Heart right ventricle (tissue), 16 donors: ENCODE measurements at places on chromosomes 5 and 9.

DNA sequence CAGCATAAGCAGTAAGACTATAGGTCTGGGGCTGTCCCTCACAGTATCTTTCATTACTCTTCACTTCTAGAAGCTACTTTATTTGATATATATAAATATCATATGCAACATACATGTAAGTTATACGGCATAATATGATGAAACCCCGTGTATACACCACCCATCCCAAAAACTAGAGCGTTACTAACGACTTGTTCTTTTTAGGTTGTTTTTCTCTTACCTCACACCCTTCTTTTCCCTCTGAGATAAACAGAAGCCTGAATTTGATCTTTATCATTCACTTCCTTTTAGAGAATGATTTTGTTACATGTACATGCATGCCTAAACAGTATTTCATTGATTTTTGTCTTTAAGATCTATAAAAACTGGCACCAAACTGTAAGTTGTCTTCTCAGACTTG, 3.7 kb downstream of the TRMO start:
- DNase-seq: no peak

GRCh38 chr9:37371565-37372464, 50.7 kb upstream of the GRHPR start:
- no peak for DNase-seq

DNA sequence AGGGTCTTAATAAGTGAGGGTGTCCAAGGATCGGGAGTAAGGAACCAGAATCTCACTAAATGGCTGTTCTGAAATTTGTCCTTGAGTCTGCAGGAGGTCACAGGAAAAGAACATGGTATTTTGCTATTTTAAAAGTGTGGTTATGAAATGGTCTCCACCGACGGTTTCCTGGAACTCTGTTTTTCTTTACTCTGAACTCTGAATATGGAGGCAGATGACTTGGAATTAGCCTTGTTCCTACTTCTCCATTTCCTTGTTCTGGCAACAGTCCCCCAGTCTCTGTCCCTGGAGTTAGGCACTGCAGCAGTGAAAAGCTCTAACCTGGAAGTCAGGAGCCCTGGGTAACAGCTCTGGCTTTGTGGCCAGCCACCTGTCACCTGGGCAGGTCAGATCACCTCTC, 46.6 kb upstream of the C5orf58 start:
- DNase-seq: no peak

DNA sequence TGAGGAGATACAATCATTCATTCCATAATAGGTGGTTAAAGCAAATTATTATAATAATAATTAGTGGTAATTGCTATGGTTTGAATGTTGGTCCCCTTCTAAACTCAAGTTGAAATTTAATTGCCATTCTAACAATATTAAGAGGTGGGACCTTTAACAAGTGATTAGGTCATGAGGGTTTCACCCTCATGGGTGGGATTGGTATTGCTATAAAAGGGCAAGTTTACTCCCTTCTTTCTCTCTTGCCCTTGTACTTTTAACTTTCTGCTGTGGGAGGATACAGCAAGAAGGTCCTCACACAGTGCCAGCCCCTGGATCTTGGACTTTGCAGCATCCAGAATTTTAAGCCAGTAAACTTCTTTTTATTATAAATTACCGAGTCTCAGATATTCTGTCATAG, 101.9 kb upstream of the PARP8 start:
- no peak for DNase-seq

DNA sequence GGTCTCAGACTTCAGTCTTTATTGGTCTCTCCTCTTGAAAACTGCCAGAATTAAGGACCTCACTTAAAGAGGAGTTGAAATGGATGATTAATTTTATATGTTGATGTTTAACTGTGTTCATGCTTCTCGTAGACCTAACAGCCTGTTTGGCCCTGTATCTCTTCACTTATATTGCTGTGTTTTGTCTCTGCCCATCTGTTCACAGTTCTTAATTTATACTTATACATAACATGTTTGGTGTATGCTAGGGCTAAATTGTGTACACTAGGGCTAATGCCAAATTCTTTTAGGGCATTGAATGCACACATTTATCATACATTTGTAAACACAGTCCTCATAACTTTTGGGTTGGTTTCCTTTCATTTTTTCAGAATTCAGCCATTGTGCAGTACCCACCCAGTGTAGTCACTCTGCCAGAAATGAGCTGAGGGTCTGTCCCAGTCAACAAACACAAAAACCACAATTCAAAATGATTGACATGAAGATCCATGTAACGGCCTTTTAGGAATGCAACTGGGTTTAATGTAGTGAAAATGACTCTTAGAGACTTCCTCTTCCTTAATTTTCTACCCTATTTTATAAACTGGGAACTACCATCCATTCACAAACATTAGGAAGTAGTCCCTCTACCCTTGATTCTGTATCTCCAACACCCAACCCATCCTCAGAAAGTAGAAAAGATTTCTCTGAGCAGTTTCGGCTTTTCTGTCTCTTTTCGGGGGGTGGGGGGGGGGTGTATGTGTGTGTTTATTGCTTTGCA, 668.8 kb upstream of the KLF4 start:
- DNase-seq: no peak

- DNase-seq: no peak
Measured at GRCh38 chr9:126383406-126384046, 56.9 kb downstream of the MVB12B start.

DNA sequence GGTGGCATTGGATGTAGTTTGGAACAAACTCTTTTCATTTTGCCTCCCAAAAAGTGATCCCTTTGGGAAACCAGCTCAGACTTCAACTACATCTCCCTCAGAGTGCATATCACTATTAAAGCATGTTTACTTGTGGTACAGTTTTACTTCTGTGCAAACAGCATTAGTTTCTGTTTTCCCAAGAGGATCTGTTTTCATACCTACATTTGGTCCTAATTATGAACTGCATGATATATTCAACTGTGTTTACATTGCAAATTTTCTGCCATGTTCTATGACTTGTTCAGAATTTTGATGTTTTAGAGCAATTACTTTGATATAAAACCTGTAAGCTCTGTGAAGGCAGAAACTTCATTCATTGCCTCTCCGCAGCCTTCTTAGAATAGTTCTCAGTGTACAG, 681.5 kb upstream of the ACO1 start:
- no peak for DNase-seq

GRCh38 chr5:175343308-175343707, 100.7 kb downstream of the DRD1 start:
- DNase-seq: no peak

- DNase-seq: no peak
Measured at GRCh38 chr9:120161776-120162175, 418.2 kb downstream of the CDK5RAP2 start.

DNA sequence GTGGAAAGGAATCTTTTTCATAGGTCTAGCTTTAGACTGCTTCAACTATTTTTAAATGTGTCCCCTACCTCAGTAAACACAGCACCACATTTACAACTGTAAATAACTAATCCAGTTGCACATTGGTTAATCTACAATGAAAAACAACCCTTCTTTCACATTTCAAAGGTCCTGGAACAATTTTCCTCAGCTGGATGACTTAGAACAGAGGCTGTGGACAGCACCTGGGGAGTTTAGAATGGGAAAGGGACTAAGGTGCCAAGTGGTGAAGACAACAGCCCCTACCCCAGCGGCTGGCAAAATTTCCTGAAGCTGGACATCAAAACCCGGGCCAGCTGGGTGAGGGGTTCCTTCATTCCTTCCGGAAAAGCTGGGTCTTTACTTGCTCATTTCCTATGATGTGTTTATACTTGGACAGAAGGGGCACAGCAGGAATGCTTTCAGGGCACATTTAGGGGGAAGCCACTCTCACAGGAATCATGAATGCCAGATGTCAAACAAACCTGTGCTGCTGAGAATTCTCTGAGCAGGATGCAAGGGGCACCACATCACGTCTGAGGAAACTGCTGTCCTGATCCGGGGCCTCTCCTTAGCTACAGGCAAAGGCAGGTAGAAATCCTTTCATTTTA, 158.3 kb downstream of the NR2F1-AS1 start:
- DNase-seq: no peak

DNA sequence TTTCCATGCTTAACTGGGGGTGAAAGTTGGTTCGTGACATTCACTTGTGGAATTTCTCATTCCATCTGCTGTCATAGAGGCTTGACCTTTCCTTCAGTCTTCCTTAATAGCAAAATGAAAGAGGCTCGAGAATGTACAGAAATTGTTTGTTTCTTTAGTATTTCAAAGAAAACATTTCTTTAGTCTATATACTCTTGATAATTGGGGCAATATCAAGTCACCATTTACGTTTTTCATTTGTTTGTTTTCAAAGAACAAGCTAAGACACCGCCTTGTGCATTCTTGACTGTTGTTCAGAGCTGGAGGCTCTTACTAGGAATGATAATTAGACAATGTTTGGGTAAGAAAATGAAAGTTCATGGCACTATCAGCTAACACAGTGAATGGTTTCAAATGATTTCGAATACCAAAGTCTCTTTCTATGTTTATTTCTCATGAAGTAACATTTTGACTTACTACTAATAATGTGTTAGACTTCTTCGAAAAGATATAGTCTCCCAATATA, 835.4 kb downstream of the SEMA5A start:
- no peak for DNase-seq

DNA sequence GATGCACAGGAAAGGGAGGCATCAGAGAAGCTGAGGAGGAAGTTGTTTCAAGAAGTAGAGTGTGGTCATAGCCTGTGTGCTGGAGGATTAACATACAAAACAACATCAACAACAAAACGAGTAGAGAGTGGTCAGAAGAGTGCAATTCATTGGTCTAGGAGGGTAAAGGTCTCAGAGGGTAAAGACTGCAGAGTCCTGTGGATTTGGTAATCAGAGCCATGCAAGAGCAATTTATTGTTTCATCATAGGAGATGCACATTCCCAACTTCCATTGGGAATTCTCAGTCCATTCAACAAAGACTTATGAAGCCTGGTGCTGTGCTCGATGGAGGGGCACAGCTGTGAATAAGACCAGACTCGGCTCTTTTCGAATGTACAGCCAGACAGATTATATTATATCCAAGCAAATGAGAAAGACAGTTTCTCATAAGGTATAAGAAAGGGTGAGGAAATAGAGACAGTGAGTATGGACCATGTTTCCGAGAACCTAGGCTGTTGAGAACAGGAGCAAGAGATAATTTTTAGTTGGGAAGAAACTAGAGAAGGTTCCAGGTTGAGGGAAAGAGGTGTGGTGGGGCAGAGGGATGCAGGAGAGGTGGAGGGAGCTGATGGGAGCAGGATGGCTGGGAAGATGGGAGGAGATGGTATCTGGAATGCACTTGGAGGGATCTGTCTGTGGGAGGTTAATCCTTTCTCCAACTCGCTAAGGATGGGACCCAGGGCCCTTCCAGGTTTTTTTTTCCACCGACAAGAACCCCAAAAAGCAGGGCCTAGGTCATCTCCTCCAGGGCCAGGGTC, 7.9 kb upstream of the MYORG start:
- DNase-seq: no peak

- DNase-seq: no peak
Measured at GRCh38 chr5:95029569-95030366, 255.1 kb downstream of the MCTP1 start.

DNA sequence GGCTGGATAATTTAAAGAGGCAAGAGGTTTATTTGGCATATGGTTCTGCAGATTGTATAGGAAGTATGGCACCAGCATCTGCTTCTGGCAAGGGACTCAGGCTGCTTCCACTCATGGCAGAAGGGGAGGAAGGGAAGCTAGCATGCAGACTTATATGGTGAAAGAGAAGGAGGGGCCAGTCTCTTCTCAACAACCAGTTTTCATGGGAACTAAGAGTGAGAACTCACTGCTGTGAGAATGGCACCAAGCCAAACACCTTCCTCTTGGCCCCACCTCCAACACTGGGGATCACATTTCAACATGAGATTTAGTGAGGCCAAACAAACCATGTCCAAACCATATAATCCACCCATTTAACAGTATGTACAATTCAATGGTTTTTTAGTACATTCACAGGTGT, 113.3 kb upstream of the SHB start:
- DNase-seq: no peak

- no peak for DNase-seq
Measured at GRCh38 chr9:12993466-12993865, 218.6 kb downstream of the LURAP1L start.

GRCh38 chr5:174352681-174353080, 307.2 kb downstream of the NSG2 start:
- DNase-seq: no peak

DNA sequence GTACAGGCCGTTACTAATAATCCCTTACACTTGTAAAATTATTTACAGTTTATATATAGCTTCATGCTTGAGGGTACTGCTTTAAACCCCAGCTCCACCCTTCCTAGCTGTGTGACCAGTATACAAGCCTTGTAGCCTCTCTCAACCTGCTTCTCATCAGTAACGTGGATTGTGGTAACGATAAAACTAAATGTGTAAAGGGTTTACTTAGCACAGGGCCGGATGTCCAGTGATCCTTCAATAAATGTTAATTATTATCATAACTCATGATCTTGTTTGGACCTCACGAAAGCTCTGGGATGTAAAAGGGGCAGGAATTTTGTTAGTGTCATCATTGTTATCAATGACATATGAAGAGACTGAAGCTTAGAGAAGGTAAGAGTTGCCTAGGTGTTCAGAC, 7.5 kb upstream of the ARSI start:
- DNase-seq: no peak
